NCI-H1930 (cell line): ENCODE measurements at places on chromosomes 5 and 9.
A peak's percentile ranks its signal among the peaks of the same experiment; 100 is the strongest.

- peak; percentile 8 for DNase-seq
These were observed at the start of gene SLC27A6 for GRCh38 chr5:128965011-128965637. SLC27A6 (plus strand) TSS chr5:128965488; CDS start chr5:128966138, 650 bp downstream.

DNA sequence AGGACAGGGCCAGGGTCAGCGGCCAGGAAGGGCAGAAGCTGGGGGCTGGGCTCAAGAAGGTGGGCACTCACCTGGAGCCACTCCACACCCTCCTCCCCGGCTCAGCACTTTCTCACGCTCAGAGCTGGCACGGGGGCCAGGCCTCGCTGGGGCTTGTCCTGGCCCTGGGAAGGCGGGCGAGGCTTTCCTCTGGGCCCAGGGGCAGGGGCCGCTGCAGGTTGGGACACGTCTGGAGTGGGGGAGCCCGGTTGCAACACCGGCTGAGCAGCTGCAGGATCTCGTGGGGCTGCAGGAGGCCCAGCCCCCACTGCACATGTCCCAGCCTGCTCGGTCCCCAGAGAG is 38.9 kb upstream of the EGFL7 start:
- no peak for DNase-seq

DNA sequence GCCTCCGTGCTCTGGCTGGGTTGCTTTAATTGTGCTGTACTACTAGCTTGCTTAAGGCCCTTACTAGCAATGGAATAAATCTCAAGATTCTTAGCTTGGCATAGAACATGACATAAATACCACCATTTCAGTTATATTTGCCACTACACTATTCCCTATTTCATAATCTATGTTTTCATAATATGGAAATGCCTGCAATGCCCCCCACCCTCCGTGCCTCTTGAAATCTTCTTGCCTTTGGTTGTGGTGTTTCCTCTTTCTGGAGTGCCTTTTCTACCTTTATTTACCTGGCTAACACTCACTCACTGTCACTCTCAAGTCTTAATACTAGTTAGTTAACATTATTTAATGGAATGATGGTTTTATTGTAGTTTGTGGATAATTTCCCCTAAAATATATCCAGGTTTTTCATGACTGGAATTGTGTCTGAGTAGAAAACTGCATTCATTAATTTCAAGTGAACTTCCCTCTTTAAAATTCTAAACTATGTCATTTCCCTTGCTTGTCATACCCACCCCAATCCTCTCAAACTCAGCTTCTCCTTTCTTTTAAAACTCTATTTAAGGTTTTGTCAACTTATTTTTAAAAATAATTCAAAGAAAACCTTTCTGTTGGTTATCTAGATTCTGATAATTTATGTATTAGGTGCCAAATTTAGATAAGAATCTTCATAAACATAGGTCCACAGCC is 521.7 kb upstream of the DAB2 start:
- no peak for DNase-seq

DNA sequence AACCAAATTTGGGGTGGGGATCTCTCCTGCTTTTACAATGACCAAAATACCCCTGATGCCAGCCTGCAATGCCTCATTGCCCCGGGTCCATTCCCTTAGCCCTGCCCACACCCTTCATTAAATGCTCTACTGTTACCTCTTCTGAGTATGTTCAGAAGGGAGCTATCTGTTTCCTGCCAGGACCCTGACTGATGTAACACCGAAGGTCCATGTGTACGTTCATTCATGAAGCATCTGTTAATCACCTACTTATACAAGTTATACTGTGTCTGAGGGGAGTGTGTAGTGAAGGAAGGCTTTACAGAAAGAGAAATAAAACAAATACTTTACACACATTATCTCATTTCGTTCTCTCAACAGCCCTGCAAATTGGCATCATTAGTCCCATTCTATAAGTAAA is 51.9 kb downstream of the ASTN2 start:
- no peak for DNase-seq

DNA sequence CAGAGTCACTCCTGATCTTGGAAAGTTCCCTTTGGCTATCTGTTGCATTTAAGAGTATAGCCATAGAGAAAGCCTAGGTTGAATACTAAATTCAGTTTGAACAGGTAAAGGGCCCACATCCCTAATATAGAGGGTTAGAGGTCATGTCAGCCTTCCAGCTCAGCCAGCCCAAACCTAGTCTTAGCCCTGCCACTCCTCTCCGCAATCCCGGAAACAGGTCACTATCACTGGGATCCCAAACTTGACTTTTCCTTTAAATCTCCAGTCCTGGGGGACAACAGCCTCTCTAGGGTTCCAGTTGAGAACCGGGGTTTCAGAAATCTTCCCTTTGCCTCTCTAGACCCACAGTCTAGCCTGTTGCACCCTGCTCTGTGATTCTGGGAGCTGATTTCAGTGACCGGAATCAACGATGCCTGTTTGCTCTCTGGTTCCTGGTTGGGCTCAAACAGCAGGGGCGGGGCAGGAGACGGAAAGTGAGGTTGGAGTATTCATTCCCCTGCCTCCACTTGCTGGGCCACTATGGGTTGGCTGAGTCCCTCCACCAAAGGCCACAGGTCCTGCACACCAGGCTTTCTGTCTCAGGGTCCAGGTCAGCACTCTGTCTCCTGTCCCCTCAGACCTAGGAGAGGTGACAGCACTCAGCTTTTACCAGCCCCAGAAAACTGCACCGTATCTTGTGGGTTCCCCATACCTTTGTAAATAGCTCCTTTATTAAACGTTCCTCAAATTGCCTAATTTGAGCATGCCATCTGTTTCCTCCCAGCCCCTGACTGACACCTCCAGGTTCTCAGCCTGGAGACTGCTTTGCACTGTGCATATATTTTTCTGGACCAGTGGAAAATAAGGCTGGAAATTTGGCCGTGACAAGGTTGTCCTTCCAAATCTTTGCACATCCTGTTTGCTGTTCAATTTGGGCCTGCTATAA is 23.8 kb upstream of the CPEB4 start:
- no peak for DNase-seq

DNA sequence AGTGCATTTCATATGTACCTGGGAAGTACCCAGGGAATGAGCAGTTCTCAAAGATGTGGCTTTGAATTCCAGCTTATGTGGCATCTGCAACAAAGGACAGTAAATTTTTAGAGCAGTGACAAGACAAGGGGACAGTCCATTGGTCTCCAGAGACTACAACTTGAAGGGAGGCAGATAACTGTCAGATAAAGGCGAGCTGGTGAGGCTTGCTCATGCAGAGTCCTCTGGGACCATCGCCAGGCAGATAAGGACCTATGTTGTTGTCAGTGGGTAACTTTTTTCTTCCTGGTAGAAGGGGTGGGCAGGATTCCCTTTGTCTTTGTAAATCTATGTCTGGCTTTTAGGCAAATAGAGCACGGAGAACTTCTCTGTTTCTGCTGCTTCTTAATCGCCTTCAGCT is 120.2 kb downstream of the ICE1 start:
- DNase-seq: no peak

DNA sequence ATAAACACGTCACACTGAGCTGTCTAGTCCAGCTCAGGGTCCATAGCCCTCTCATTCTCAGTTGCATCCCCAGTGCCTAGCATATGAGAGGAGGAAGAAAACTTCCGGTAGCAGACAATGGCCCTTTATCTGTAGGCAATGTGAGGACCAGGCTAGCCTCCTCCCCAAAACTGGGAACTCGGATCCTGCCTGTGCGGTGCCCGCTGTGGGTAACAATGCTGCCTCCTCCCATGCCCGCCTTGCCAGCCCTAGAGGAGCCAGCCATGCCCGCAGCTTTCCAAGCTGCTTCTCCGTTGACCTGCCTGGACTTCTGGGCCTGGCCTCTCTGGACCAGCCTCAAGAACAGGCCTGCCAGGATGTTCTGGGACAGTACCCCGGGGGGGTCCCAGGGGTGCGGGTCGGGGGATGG is 74.6 kb upstream of the ORM1 start:
- DNase-seq: no peak

DNA sequence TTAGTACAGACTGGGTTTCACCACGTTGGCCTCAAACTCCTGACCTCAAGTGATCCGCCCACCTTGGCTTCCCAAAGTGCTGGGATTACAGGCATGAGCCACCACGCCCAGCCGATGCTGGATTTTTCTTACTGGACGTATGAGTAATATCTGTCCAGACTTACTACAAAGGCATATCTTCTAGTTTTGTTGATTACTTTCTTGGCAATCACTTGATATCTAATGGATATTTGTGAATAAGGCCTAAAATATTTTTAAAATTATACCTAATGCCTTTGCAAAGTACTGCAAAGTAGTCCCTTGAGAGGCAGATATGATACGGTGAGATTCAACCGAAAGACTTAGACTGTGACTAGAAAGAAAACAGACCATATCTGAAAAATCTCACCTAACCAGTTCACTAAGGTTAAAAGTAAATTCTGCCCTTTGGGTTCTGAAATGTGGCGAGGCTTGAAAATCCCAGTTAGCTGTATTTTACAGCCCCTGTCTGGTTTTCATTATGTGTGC is 152.1 kb downstream of the GNAQ start:
- no peak for DNase-seq

GRCh38 chr5:98794414-98795080 is 21.1 kb downstream of the RGMB start:
- no peak for DNase-seq

DNA sequence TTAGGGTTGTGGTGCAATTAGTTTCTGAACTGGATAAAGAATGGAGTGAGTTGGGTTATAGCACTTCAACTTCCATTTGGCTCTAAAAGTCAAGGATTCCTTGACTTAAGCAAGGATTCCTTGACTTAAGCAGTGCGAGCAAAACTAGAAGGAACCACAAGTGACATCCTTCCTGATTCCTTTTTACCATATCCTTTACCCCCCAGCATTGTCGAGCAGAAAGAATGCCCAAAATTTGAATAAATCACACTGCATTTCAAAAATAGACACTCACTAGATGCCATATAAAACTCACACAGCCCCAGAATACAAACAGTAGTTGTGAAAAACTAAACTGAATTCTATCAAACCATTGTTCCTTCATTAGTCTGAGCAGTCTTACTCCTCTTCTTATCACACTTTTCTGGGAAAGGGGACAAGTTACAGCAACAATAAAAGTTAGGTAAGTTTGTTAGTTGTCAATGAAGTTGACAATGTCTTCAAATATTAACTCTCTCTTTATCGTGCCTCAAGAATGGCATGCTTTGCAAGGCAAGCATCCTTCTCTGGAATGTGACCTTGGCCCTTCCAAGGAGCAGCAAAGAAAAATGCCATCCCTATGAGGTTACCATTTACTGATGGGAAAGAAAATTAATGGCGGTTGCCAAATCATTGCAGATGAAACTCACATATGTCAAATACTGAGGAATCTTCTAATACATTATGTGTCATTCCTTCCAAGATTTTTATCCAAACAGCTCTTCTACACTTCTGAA is 273.3 kb upstream of the ANKRD55 start:
- no peak for DNase-seq

- no peak for DNase-seq
These were observed 41.7 kb upstream of the IL17B start for GRCh38 chr5:149420545-149421371.

GRCh38 chr5:80739496-80739895 is 84.7 kb upstream of the DHFR start:
- no peak for DNase-seq

- DNase-seq: peak; percentile 1
These were observed 73.9 kb downstream of the RORB start for GRCh38 chr9:74570879-74571512.

- DNase-seq: no peak
These were observed 105.1 kb downstream of the CEMIP2 start for GRCh38 chr9:71663216-71663615.

- DNase-seq: no peak
These were observed 48.7 kb upstream of the NKD2 start for GRCh38 chr5:959581-960531.

DNA sequence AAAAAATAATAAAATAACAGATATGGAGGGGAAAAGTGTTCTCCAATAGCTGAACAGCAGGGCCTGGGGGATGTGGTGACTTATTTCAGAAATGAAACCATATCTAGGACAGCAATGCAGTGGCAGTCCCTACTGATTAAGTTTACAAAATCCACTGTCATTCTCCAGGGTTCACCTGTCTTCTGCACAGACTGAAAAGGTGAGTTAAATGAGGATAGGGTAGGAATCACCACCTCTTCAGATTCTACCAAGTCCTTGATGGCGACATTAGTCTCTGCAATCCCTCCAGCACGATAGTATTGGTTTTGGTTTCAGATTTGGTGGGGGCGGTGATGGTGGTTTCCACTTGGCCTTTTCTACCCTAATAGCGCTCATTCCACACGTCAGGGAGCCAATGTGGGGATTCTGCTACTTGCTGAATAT is 32.3 kb upstream of the NPM1 start:
- no peak for DNase-seq

DNA sequence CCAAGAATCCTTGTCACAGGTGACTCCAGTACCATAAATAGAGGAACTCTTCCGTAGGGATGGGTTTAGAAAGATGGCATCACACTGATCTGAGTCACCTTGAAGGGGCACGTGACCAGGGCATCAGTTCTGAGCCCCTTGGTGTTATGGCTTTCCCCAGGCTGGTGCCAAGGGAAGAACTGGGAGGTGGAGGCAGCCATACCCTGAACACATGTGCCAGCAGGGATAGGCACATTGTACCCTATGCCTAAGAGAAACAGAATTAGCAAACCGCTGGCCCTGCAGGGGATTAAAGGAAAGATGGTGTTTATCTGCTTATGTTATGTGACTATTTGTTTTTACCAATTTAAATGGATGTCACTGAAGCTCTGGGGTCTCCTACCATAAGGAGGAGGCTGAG is 196.2 kb downstream of the RGS3 start:
- DNase-seq: no peak

DNA sequence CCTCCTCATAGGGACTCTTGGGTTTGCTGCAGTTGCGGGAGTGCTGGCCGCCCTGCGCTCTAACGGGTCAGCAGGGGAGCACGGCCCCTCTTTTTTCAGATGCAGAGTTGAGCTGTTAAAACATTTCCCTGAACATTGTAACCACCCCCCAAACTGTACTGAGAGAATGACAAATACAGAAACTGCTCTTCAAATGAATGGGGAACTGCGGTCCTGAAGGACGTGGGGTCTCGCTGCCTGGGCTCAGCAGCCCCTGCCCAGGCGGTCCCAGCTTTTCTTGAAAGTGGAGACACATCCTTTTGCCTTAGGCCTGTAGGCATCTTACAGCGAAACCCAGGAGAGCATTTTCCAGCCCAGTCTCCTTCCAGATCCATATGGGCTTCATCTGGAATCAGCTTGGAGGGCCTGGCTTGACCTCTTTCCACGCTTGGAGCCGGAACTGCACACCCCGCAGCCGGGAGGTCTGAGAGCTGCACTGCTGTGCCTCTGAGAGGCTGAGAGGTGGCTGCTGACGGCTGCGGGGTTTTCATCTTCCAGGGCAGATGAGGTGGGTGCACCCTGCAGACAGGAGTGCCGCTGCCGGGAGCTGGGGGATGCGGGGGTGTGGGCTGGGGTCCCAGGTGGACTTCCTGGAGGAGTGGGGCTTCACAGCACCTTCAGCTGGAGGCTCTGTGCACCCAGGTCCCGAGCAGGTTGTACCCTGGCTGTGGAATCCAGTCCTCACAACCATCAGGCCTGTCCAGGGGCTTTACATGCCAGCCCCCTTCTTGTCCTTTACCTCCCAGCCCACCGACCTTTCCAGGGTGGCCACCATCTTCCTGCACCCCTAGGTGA is 1.2 kb upstream of the AGPAT2 start:
- DNase-seq: no peak

- DNase-seq: no peak
These were observed 4.3 kb upstream of the PITX1 start for GRCh38 chr5:135038205-135038812.
